ENCODE measurements at places on chromosomes 7 and 10.

DNA sequence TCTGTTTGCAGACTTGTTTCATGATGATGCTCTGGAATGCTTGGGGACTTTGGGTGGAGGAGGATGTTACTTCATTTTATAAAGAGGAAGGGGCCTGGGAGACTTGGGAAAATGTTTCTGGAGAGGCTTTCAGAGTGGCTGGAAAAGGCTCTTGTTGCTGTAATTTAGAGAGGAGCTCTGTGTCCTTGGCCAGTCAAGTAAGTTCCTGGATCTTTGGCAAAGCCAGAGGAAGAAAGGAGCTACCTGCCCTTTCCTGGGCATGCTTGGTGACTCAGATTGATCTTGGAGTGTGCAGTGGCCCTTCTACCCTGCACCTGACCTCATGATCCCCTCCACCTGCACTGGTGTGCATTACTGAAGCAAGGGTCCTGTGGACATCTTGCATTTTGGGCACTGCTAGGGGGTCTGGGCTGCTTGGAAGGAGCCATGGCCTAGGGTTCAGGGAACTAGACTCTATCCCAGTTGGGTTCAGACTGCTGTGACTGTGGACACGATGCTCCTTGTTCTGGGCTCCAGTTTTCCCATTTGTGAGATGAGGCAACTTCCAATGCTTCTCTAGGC lies 56.1 kb downstream of the ADCYAP1R1 start:
- DNase-seq = no peak

DNA sequence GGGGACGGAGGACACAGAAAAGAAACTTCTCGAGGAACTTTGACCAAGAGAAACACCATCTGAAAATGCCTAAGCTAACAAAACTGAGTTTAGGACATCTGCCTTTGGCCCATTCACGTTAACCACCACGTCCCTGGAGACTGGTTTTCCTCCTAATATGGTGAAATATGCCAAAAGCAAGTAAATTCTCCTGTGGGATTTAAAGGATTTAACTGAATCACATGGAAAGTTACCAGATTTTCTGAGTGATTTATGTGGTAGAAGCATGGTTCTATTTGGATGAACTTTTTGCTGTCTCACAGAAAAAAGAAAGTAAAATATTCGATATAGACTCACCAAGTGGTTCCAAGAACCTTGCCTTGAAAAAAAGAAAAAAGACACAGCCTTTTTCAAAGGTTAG lies 30.4 kb upstream of the BMPER start:
- no peak for DNase-seq

- no peak for DNase-seq
Observed at GRCh38 chr10:131020775-131021174, 290.7 kb downstream of the TCERG1L start.

- no peak for DNase-seq
Observed at GRCh38 chr7:152989889-152990380, 230.4 kb downstream of the ACTR3B start.

GRCh38 chr7:47999413-47999812 lies 20.0 kb upstream of the HUS1 start:
- no peak for DNase-seq

DNA sequence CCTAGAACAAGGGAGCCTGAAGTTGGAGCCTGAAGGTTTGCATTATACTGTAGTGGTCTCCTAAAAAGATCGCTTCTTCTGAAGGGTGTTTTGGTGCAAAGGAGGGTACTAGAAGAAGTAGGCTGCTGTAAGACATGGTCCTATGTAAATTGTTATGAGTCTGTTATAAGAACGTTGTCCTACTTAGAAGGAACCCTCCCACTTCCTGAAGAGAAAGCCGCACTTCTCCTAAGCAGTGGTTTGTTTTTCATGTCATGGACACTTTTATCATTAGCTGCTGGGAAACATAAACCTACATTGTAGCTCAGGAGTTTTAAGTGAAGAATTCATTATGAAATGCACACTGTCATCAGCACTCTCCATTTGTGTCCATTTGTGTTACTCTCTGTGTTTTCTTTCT lies 129.1 kb upstream of the ITGB1 start:
- DNase-seq = no peak

DNA sequence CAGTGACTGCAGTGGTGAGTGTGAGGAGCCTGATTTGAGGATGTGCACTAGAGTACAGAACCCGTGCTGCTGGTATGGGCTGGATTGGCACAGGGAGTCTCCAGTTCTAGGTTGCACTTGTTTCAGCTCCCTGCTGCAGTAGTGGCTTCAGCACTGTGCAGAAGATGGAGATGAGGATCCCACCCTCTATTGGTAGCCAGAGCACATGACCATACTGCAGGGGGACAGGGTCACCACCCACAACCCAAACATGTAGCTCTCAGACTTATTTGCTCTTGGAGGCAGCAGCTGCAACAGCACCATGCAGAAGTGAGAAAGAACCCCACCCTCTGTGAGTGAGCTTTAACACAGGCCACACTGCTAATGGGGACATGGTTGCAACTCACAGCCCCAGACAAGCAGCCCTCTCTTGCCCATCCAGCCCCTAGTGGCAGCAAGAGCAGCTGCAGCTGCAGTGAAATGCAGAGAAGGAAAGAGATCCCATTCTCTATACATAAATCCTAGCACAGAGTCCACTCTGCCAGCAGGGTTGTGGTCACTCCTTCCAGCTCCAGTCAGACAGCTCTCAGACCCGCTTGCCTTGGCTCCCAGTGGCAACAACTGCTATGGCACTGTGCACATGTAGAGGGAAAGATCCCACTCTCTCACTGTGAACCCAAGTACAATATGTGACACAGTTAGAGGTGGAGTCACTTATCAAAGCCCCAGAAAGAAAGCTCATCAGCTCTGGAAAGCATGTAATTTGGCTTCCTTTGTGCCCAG lies 51.4 kb upstream of the SCIN start:
- DNase-seq = peak; percentile 3

DNA sequence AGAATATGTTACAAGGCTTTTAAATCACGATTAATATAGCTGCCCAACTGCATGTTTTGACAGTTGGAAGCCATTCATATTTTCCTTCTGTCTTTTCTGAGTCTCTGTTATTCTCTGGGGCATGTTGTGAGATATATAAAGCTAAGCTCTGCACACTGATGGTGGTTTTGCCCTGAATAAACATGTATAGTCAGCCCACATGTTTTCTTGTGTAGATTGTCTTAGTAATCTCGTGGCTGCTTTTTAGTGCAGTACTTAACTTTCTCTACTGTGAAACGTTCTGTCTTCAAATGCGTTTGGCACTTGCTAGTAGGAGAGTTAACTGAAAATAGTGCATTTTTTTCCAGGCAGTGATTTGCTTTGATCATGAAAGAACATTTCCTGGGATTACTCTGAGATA lies 268.5 kb downstream of the DNAJB9 start:
- DNase-seq = no peak

GRCh38 chr7:88429382-88429781 lies 122.7 kb upstream of the STEAP4 start:
- DNase-seq = no peak

- no peak for DNase-seq
Observed at GRCh38 chr10:126576336-126576735, 94.2 kb downstream of the C10orf90 start.
